ENCODE measurements at places on chromosomes 2 and 18.

- DNase-seq = no peak
These were observed 38.2 kb downstream of the CELF4 start for GRCh38 chr18:37527395-37527794.

GRCh38 chr2:28423856-28424605 is 31.4 kb downstream of the FOSL2 start:
- DNase-seq = no peak

- no peak for DNase-seq
These were observed 79.5 kb upstream of the OTOF start for GRCh38 chr2:26557244-26557925.

- DNase-seq = no peak
These were observed 351.0 kb downstream of the PIK3C3 start for GRCh38 chr18:42305869-42306593.

DNA sequence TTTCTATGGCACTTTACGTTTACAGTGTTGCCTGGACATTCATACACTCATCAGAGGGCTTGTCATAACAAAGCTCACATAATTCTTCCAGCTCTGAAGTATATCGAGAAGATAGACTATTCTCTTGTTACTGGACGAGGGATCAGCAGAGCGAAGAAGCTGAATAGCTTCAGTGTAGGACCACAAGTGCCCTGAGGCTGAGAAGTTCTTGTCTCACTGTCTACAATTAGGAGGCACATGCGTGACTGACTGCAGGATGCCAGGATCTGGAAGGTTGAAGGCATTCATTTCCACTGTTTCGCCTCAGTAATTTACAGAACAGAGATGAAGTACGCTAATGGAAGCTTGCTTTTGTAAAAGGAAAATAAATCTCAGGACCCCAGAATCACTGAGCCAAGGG is 9.6 kb downstream of the SH3YL1 start:
- no peak for DNase-seq

DNA sequence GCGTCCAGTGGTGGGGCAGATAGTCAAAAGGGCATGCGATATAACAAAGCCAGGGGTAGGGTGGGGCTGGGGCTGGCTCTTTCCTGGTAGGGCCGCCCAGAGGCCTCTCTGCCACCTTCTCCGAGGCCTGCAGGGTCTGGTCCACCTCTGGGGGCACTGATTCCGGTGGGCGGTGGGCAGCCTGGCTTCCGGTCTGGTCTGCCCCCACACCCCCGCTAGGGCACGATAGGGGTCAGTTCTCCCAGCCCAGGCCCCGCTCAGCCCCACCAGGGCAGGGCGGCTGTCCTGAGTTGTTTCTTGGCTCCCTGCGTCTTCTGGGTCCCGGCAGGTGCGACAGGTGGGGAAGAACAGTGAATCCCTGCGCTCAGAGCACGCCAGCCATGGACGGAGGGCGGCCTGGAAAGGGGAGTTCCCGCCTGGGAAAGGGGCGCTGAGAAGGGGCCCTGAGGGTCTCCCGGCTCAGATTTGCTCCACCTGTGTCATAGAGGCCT is 707 bp upstream of the ERFE start:
- no peak for DNase-seq

- no peak for DNase-seq
These were observed 71.2 kb downstream of the MAP4K4 start for GRCh38 chr2:101768556-101769220.

DNA sequence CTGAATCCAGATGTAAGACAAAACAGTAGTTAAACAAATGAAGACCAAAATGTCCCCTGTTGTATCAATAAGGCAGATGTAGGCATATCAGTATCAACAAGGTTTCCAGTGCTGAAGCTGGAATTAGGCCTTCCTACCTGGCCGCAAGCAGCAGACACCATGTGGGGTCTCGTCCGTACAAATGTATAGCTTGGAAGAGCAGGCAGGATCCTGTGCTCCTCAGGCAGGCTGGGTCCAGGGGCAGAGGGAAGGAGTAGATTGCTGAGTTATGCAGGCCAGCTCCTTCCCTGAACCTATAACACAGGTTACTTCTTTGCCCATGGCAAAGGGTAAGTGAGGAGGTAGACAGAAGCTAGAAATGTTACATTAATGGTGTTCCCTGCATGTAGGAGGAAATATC is 23.5 kb downstream of the NTSR2 start:
- no peak for DNase-seq

GRCh38 chr18:56001576-56001975 is 413.6 kb upstream of the TCF4 start:
- DNase-seq = no peak

DNA sequence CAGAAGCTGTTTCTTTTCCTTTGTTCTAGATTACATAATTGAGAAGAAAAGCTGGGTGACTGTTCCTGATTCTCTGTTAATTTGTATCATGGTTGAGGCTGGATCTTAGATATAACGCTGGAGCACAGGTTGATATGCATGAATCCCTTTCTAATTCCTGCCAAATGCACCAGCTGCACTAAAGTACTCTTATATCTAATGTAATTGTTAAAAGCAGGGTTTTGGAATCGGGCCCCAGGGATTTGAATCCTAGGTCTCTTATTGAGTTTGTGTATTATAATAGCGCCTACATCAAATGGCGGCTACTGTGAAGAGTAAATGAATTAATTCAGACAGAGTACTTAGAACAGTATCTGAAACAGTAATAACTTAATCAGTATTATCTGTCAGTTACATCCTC is 80.4 kb downstream of the MC4R start:
- peak; percentile 84 for DNase-seq

DNA sequence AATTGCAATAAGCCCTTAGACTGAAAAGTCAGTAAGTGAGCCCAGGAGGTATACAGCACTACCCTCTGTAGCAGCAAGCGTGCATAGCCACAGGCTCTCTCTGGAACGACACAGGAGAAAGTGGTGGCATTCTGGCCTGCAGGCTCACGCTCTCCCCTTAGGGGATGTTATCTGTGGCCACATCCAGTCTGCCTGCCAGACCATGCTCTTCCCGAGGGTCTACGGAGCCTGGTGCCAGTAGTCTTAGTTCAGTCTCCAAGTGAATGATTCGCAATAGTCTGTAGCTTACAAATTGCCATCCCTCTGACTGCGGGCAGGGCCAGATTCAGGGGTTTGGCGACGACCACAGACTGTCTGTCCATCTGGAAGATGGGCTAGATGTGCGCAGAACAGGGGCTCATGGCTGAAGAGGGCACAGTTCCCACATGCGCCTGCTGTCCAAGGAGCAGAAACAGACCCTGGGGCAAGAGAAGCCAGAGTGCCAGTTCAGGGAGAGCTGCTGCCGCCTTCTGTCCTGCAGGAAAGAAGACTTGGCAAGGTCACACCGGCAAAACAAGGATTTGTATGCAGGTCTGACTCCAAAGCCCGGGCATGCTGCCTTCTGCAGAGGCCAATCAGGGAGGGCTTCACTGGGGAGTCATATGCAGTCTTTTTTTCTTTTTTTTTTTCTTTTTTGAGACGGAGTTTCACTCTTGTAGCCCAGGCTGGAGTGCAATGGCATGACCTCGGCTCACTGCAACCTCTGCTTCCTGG is 3.5 kb upstream of the KLF11 start:
- no peak for DNase-seq

DNA sequence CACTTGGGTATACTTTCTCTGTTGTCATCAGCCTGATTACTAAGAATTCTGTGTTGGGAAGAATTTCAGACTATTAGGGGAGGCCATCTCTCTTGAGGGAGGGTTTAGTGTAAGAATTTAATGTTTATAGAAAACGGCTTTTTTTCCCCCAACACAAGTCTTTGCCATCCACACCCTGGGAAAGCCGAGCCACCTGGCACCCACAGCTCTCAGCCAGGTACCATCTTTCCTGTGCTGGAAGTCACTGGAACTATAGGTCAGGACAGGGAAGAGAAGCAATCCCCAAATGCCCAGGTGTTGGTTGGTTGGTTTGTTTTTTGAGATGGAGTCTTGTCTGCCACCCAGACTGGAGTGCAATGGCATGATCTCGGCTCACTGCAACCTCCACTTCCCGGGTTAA is 155.1 kb downstream of the SMAD7 start:
- DNase-seq = no peak

GRCh38 chr18:31204166-31204565 is 41.5 kb upstream of the DSC1 start:
- no peak for DNase-seq

GRCh38 chr2:103868396-103868795 is 985.5 kb upstream of the POU3F3 start:
- DNase-seq = no peak

DNA sequence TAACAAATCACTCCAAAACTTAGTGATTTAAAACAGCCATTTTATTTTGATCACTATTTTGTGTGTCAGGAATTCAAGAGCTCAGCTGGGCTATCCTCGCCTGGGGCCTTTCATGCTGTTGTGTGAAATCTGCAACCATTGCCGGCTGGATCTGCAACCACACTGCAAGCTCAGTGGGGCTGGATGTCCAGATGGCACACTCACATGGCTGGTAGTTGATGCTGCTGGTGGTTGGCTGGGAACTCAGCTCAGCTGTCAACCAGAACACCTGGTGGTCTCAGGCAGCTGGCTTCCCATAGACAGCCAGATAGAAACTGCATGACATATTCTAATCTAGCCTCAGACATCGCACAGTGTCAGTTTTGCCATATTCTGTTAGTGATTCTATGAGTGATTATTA is 30.6 kb upstream of the AP1S3 start:
- no peak for DNase-seq

DNA sequence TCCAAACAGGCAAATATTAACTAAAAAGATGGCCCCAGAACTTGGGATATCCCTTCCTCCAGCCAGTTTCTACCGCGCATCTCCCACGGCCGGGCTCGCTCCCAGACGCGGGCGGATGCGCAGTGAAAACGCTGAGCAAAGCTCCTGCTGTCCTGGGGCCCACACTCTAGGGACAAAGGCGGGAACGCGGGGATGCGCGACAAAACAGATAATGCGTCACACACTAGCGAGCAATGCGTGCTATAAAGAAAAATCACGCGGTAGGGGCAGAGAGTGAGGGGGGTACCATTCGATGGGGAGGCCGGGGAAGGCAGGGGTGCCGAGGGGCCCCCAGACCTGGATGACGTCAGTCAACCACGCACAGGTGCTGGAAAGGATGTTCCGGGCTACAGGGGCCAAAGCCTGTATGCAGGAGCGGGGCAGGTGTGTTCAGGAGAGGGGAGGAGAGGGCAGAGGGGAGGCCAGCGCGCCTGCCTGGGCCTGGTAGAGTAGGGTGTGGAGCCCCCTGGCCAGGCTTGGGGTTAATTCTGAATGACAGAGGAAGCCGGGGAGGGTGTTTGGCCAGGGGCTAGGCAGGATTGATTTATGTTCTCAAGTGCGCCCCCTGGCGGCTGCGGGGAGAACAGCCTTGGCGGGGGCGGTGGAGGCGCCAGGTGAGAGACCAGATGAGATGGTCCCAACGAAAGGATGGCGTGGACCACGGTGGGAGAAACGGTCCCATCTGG is 14.9 kb upstream of the ITM2C start:
- DNase-seq = no peak

GRCh38 chr2:176891105-176891504 is 321.5 kb upstream of the HNRNPA3 start:
- DNase-seq = no peak

GRCh38 chr18:36527740-36528455 is 230.4 kb downstream of the FHOD3 start:
- no peak for DNase-seq

- DNase-seq = no peak
These were observed 282.9 kb downstream of the DYSF start for GRCh38 chr2:71736091-71736861.

DNA sequence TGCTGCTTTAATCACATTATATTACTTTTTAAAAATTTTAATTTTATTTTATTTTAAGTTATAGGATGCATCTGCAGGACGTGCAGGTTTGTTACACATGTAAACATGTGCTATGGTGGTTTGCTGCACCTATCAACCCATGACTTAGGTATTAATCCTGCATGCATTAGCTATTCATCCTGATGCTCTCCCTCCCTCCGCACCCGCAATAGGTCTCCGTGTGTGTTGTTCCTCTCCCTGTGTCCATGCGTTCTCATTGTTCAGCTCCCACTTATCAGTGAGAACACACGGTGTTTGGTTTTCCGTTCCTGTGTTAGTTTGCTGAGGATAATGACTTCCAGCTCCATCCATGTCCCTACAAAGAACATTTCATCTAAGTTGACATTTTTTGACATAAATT is 283.2 kb downstream of the CYRIA start:
- DNase-seq = no peak

DNA sequence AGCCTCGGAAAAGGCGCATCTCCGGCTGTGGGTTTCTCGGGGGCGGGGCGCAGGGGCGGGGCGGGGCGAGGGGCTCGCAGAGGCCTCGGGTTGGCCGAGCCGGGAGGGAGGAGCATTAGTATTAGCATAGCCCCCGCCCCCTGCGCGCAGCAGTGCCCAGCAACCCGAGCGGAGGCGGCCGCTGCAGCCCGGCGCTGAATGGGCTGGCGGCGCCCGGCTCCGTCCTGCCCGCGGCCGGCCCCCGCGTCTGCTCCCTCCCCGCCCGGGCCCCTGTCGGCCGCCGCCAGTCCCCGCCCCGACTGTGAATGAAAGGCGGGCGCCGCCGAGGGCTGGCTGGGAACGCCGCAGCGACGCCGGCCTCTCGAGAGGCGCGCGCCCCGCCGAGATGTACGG is at the start of gene EFR3B:
Gene EFR3B, plus strand, starts transcription at position 149 of the 393 bp plus-strand sequence. Its CDS starts 237 bp downstream, at position 386.
- peak; percentile 88 for DNase-seq

- no peak for DNase-seq
These were observed 204.0 kb upstream of the ID2 start for GRCh38 chr2:8477552-8478470.

DNA sequence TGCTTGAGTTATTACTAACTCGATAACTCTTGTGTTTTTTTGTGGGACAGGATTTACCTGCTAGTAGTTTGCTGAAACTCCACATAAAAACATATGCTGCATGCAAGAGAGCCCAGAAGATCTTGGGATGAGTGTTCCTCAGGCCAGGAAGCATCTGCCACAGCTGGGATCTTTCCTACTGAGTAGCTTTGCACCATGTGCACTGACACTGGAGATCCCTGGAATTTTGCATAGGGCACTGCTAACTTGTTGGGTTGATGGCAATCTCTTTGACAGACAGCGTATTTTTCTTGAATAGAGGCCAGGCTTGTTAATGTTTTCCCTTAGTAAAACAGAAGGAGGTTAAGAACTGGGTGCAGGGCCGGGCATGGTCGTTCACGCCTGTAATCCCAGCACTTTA is 808 bp upstream of the SERPINB11 start:
- no peak for DNase-seq

Measured in NCI-H1105 treated with DMSO at 0.1 percent for 48 hours (cell line).